Effector CD4-positive, alpha-beta T cell (primary cell): ENCODE measurements at places on chromosomes 2 and 18.

DNA sequence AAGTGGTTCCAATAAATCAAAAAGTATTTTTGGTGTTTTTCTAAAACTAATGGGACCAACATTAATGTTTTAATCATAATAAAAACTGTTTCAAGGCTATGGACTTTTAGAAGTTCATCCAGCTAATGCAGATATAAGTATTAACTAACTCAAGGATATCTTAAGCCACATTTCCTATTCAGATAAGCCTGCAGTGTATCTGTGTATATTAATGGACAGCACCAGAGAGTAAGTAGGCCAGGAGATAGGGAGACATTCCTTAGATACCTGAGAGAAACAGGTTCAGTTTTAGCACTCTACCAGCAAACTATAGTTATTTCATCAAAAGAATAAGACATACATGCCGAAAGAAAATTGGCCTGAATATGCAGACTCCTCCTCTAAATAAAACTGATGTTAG, 27.3 kb downstream of the PREPL start:
- DNase-seq, result no peak

- no peak for DNase-seq
Observed at GRCh38 chr2:118988706-118989105, 46.7 kb downstream of the MARCO start.

DNA sequence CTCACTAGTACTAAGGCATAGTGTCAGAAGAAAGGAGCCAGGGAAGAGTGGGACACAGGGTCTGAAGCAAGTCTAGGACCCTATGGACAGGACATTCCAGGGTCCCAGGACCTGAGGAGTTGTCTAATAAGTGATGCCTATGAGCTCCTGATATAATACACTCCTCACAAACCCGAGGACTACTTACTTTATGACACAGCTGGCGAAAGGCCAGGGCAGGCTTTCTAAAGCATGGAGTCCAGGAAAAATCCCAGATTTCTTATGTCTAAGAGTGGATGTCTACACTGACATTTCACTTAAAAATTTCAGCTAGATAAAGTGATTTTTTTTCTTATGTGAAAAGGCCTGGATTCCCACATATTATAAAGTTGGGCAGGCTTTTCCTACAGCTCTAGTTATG, 502.2 kb upstream of the SETBP1 start:
- no peak for DNase-seq

- no peak for DNase-seq
Observed at GRCh38 chr2:20558391-20559150, 92.3 kb downstream of the HS1BP3 start.

GRCh38 chr2:171966235-171966634, 33.5 kb upstream of the METAP1D start:
- no peak for DNase-seq

GRCh38 chr2:232376713-232377112, 1.8 kb upstream of the ALPP start:
- no peak for DNase-seq

GRCh38 chr18:3593381-3593903, 143.5 kb downstream of the TGIF1 start:
- no peak for DNase-seq

DNA sequence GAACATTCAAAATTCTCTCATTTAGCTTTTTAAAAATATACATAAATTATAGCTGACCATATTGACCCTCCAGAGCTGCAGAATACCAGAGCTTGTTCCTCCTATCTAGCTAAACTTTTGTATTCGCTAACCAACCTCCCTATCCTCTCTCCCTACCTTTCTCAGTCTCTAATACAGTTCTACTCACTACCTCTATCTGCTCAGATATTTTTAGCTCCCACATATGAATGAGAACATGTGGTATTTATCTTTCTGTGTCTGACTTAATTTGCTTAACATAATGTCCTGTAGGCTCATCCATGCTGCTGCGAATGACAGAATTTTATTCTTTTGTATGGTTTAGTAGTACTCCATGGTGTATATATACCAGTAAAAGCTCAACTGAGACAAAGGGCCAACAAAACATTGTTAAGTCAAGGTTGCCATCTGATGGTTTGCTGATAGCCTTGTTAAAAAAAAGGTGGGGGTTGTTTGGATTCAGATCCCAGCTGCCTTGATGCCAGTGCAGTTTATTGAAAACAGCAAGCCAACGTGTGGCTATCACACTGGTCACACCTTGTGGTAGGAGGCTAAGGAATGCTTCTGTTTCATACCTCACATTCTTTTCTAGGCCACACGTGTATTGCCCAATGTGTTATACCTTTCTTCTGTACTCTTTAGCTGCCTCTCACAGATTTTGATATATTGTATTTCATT, 101.5 kb downstream of the VWA3B start:
- no peak for DNase-seq

DNA sequence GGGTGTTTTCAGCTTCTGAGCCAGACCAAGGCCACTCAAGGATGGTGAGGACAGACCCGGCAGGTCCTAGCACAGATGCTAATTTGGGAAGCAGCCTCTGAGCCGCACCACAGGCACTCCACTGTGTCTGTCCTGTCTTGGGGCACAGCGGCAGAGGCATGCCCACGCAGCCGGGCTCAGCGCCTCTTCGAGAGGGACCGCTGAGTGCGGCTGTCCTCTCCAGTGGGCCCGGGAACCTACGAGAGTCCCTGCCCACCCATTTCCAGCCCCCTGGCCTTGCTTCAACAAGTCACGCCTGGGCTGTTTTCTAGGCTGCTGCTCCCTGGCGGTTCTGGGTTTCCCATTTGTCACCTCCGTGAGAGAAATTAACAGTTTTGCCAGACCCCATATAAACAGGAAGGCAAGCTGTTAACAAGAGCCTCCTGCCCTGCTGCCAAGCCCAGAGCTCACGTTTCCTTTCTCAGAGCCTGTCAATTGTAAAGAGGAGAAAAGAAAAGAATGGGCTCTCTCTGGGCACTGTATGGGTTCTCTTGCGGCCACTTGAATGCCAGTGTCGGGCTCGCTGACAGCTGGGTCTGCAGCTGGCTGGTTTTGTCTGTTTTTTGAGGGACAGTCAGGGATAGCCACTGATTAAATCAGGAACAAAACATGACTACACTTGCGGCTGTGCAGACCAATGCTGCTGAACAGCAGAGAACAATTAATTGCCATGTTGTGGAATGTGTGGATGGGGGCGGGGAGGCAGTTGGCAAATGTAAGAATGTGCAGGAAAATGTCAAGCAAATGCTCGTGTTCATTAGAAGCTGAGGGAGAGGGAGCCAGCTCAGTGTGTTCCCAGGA, 30.6 kb downstream of the TMEM17 start:
- no peak for DNase-seq

GRCh38 chr2:71831193-71831577, 316.5 kb downstream of the CYP26B1 start:
- DNase-seq, result no peak

GRCh38 chr18:32772581-32773381, at the start of gene KLHL14:
TSS of gene KLHL14 (minus strand) at chr18:32773023. CDS start at chr18:32770591, 2,432 bp downstream.
- no peak for DNase-seq

GRCh38 chr2:236682651-236683422, 113.2 kb downstream of the ACKR3 start:
- no peak for DNase-seq

DNA sequence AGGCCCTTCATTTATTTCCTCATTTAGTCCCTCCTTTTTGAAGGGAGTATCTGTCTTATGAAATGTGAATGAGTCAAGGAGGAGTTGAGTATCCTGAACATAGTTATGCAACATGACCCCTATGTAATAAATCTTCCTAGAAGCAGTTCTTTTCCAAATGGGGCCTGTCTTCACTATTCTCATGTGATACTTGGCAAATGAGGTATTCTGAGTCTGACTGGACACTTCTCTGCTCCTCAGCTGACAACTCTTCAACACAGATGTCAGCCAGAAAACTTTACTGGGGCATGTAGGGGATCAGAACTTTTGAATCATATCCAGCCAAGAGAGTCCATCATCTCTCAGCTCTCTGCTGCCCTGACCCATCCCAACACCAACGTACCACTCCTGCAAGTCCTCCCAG, 291.6 kb downstream of the ZNF385B start:
- no peak for DNase-seq

GRCh38 chr2:20638646-20639430, 12.1 kb downstream of the HS1BP3 start:
- no peak for DNase-seq

- no peak for DNase-seq
Observed at GRCh38 chr18:64322189-64322588, 173.3 kb upstream of the LINC00305 start.

- DNase-seq, result no peak
Observed at GRCh38 chr18:46542545-46542944, 114.5 kb downstream of the LOXHD1 start.

GRCh38 chr2:85184231-85184630, 51.0 kb downstream of the TCF7L1 start:
- no peak for DNase-seq

DNA sequence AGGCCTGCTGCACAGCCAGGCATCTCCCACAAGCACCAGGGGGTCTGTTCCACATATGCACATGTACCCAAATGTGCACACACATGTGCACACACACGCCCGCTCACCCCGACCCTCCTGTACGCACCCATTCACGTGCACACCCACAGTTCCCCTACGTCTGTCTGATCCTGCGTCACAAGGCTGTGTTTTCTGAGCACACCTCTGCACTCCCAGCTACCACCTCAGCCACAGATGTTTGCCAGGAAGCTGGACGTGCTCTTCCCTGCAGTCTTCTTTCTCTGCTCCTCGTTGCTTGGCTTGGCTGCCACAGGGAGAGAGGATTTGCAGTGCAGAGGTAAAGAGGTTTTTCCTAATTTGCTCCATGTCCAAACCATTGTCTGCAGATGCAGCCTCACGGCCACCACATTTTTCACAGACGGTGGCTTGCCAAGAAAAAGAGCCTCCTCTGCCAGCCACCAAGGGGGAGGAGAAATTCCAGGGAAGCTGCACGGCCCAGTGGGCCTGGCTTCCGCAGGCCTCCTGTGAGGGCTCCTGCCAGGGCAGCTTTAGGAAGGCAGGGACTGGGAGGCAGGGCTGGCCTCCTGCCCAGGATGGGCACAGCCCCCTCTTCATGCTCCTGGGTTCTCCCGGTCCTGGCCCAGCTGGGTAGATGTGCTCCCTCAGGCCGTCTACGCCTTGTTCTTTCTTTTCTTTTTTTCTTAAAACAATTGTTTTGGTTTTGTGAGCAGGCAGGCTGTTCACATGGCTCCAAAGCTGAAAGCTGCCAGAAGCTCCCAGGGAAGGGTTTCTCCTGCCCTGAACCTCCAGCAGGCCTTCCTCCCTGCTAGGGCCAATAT, 29.3 kb upstream of the HS6ST1 start:
- no peak for DNase-seq
